ENCODE measurements at places on chromosomes 13 and 19.

- no peak for DNase-seq
These were observed 17.4 kb upstream of the IRS2 start for GRCh38 chr13:109803825-109804224.

- no peak for DNase-seq
These were observed 167.1 kb downstream of the PCDH9 start for GRCh38 chr13:67063036-67063435.

- DNase-seq: peak; percentile 88
These were observed 23.3 kb downstream of the EXOSC8 start for GRCh38 chr13:37023871-37024270.

GRCh38 chr13:27408074-27408473 lies 16.3 kb upstream of the GTF3A start:
- no peak for DNase-seq

DNA sequence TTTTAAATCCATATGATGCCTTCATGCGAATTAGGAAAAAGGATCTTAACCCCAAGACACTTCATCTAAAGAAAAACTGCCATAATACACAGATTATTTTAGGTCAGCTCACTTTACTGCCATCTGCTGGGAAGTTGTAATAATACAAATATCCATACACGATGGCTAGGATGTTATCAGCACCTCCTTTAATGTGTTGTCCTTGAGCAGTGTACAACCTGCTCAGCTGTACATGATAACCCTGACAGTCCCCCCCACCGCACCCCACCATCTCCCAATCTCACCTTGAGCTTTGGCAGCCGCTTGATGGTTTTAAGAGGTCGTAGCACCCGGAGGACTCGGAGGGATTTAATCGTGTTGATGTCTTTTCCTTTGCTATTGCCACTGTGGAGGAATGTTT lies 112.2 kb downstream of the IER2 start:
- peak; percentile 45 for DNase-seq

DNA sequence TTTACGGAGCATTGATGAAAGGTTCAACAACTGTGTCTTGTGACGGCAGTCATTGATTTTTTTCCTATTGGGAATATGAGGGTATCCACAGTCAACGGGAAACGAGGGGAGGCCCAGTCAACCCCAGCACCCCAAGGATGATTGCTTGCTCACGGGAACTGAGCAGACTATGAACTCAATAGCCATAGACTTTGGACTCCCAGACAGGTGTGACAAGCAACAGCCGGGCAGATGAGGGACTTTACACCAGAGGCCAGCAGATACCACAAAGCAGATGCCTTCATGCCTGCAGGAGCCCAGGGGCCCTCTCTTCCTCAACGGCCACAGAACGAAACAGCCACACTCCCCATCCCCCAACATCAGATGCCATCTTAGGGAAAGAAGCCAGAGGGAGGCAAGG lies 80.3 kb upstream of the FLT1 start:
- no peak for DNase-seq

GRCh38 chr19:47019431-47020041 lies at the start of gene NPAS1:
TSS of gene NPAS1 (plus strand) at chr19:47019837. CDS start at chr19:47021048, 1,211 bp downstream.
- no peak for DNase-seq

DNA sequence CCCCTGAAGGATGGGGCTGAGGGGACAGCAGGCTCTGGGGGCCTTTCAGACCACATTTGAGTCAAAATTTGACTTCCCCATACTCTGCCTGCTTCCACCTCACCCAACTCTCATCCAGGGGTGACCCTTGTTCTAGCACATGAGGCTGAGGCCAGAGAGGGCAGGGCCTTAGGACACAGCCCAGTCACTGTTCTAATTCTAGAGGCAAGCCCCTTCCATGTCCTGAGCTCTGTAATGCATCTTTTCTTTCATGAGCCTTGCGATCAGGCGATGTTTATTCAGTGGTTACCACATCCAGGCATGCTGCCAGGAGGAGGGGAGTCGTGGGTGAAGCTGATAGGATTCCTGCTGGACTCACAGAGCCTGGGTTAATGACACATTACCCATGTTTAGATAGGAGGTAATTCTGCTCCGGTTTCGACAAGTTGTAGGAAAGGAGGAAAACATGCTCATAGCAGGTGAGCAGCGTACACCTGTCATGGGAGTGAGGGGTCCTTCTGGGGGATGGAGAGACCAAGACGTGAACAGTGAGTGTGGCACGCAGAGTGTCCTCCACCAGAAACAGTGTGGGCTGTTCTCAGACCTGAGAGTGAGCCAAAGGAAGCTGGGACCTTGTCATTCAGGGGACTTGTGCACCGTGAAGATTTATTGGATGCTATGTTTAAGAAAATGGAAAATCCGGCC lies 9.3 kb downstream of the RPS9 start:
- peak; percentile 99 for DNase-seq

GRCh38 chr19:54197121-54197520 lies 3.5 kb upstream of the RPS9 start:
- DNase-seq: no peak

DNA sequence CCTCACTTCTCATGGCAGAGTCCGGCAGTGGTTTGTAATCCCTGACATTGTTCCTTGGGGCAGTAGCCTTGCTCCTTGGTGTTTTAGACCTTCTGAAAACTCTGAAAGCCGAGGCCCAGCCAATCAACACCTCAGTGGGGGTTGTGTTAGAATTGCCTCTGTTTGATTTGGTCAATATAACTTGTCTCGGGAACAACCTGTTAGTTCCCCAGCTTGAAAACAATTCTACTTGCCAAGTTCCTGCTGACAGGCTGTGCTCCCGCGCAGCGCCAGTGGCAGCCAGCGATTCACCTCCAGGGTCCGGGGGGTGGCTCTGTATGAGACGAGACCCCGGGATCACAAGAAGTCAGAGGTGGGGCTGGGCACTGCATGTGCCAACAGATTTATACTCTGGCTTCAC lies 81.4 kb upstream of the MEDAG start:
- DNase-seq: no peak

- DNase-seq: peak; percentile 71
These were observed 20.0 kb downstream of the XRCC1 start for GRCh38 chr19:43555185-43555770.

DNA sequence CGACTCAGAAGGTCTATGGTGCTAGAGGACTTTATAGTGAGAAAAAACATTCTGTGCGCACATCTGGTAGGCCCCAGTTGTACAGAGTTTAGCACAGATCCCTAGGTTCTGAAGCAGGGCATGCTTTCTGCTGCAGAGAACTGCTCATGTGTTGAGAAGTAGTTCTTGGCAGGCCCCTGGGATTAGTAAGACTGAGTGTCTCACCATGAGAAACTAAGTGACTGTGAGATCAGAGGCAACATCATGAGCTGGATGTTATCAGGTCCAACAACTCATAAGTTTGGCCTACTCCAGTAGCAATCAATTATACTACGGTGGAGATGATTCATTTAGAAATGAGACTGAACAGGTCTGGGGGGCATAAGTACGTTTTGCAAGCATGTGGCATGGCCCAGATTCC lies 507.4 kb upstream of the KLF12 start:
- peak; percentile 16 for DNase-seq

DNA sequence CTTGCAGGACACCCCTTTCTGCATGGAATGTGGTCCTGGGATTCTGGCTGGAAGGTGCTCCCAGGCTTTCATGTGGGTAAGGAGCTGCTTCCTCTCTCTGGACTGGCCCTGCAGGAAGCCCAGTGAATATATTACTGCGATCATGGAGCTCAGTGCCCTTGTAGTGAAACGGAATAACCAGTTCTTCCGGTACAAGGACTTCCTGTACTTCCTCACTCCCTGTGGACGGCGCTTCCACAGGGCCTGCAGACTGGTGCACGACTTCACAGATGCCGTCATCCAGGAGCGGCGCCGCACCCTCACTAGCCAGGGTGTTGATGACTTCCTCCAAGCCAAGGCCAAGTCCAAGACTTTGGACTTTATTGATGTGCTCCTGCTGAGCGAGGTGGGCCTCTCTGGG lies 8.0 kb downstream of the CYP4F8 start:
- no peak for DNase-seq

DNA sequence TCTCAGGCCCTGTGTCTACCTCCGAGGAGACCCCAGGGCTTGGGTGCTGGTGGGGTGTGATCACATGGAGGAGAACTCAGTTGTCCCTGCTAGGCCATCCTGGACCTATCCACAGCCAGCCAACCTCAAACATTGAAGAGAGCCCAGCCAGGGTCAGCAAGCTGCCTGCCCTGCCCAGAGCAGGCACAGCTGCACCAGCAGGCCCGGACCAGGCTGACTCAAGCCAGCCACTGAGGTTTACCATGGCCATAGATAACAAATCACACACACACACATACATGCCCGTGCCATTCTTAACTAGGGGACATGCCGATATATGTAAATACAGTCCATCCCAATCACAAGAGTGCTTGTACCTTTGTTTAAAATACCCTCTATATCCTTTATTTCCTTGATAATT lies 8.1 kb downstream of the ARHGEF7 start:
- no peak for DNase-seq
